ENCODE measurements at places on chromosomes 16 and 17. TPM values are rescaled to one million over a fixed set of nuclear protein-coding genes. Genes with fewer than 3 reads are reported as not detected.

MEIOC gene
- total RNA-seq: not detected

MYLK3 gene
- 0.26 TPM for total RNA-seq

KCNG4 gene
- total RNA-seq: not detected

HCRT gene
- total RNA-seq: not detected

ERAL1 gene
- 20.8 TPM for total RNA-seq

Measured in fibroblast of lung (primary cell).